Stimulated activated CD8-positive, alpha-beta memory T cell treated with anti-CD3 and anti-CD28 coated beads, Interleukin-2, amount 100 ng/mL, for 48 hours (primary cell): ENCODE measurements at places on chromosomes 1 and 21.

- DNase-seq: no peak
These were observed at the start of gene WNT9A for GRCh38 chr1:227947676-227948492. Gene WNT9A, minus strand, starts transcription at chr1:227947932. Its CDS starts 45 bp downstream, at chr1:227947887.

DNA sequence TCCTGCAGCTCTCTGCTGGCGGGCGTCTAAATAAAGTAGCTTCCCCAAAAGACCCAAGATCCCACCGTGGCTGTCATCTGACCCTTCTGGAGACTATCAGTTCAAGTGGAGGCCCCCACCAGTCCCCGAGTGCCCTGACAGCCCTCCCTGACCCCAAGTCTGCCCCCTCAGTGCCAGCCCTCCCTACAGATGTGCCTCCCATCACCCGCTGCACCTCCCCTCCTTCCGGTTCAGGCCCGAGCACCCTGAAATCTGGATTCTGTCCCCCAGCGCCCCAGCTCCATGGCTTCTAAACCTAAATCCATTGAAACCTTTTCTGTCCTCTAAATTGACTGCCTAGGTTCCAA lies 595 bp downstream of the IL10RB start:
- DNase-seq: no peak

- DNase-seq: peak; percentile 37
These were observed 89.3 kb upstream of the EDEM3 start for GRCh38 chr1:184843732-184844495.

GRCh38 chr1:46181343-46182260 lies 5.3 kb upstream of the P3R3URF start:
- DNase-seq: no peak

GRCh38 chr1:94384485-94385265 lies 33.5 kb upstream of the ABCD3 start:
- no peak for DNase-seq

DNA sequence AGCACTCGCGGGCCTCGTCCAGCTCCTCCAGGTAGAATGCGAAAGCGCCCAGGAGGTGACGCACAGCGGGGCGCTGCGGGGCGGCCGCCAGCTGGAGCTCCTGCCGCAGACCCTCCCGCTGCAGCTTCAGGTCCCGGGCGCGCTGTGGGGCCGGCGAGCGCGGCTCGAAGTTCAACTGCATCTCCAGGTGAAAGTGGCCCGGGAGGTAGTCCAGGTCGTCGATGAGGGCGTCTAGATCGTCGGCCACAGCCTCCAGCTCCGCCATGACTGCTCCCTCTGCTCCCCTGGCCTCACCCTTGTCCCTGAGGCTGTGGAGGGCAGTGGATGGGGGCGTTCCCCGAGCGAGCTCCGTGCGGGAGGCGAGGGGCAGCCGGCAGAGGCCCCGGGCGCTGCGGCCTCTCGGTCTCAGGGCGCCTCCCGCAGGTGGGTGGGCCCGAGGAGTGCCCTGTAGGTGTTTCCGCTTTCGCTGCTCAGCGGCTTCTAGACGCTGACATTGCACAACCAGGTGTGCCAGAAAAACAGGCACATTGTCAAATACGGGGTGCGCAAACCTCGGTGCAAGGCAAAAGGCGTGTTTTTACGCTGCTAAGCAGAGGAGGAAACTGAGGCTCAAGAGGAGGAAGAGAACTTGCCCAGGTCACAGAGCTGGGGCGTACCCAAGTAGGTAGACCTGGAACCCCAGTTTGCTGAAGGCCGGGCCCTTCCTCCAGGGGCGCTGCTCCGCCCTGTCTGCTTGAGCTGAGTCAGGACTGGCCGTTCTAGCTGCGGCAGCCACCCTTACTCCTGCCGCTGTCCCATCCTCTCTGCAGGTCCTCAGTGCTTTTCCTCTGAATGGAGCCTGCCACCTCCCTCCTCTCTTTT lies at the start of gene TTC22:
Gene TTC22, minus strand, starts transcription at position 425 of the 861 bp plus-strand sequence. Its CDS starts 160 bp downstream, at position 265.
- peak; percentile 56 for DNase-seq

DNA sequence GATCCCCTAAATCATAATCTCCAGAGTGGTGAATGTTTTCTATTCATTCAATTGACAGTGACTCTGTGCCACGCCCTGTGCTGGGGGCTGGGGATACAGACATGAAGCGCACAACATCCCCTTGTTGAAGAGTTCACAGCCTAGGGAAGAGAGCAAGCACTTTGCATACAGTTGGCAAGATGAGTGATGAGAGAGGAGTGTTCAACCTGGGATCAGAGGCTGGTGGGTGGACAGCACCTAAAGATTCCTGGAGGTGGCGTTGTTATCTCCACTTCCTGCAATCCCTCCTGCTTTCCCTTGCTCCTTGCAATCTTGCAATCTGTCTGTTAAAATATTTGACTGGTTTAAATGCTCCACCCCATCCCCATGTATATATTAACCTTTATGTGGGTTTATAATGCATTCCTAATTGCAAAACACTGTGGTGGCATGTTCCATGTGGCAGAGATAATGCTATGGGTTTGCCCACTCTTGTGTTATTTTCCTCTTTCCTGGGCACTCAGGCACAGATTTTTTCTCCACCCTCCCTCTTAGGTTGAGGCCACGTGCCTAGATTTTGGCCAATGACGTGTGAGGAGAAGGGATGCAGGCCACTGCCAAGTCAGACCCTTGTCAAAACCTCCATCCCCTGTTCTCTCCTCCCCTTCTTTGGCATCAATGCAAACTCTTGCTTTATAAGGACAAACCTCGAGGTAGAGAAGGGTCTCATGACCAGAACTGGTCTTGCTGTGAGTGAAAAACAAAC lies 36.2 kb upstream of the GADD45A start:
- DNase-seq: no peak
